Fibroblast of skin of back (primary cell): ENCODE measurements at places on chromosomes 16 and 17.

GRCh38 chr16:81357711-81358260, 43.0 kb downstream of the GAN start:
- no peak for DNase-seq

GRCh38 chr16:82884320-82884898, 257.6 kb downstream of the CDH13 start:
- DNase-seq: no peak

DNA sequence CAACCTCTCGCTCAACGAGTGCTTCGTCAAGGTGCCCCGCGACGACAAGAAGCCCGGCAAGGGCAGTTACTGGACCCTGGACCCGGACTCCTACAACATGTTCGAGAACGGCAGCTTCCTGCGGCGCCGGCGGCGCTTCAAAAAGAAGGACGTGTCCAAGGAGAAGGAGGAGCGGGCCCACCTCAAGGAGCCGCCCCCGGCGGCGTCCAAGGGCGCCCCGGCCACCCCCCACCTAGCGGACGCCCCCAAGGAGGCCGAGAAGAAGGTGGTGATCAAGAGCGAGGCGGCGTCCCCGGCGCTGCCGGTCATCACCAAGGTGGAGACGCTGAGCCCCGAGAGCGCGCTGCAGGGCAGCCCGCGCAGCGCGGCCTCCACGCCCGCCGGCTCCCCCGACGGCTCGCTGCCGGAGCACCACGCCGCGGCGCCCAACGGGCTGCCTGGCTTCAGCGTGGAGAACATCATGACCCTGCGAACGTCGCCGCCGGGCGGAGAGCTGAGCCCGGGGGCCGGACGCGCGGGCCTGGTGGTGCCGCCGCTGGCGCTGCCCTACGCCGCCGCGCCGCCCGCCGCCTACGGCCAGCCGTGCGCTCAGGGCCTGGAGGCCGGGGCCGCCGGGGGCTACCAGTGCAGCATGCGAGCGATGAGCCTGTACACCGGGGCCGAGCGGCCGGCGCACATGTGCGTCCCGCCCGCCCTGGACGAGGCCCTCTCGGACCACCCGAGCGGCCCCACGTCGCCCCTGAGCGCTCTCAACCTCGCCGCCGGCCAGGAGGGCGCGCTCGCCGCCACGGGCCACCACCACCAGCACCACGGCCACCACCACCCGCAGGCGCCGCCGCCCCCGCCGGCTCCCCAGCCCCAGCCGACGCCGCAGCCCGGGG, 1.3 kb downstream of the FOXC2 start:
- peak; percentile 33 for DNase-seq

GRCh38 chr16:54135361-54136275, 151.0 kb downstream of the IRX3 start:
- peak; percentile 83 for DNase-seq

DNA sequence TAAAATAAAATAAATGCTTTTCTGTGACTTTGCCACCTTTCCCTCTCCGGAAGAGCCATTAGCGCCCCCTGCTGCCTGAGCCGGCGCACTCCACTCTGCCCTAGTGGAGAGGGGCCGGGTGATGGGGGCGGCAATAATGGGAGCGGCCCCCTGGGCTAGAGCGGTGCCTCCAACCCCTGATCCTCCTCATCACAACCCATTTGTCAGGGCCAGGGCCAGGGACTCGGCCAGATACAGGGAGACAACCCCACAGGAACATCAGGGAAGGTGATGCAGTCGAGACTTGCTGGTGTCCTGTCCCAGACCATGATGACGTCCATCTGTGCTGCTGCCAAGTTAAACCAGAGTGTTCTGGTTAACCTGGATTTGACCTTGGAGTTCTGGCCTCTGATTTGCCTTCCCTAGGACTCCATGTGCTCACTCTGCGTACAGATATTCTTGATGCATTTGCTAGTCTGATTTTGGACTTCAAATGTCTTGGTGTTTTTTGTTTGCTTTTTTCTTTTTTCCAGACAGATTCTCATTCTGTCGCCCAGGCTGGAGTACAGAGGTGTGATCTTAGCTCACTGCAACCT, 46.1 kb upstream of the BPTF start:
- peak; percentile 9 for DNase-seq

GRCh38 chr17:68878226-68878885, 76.8 kb downstream of the ABCA8 start:
- DNase-seq: no peak

DNA sequence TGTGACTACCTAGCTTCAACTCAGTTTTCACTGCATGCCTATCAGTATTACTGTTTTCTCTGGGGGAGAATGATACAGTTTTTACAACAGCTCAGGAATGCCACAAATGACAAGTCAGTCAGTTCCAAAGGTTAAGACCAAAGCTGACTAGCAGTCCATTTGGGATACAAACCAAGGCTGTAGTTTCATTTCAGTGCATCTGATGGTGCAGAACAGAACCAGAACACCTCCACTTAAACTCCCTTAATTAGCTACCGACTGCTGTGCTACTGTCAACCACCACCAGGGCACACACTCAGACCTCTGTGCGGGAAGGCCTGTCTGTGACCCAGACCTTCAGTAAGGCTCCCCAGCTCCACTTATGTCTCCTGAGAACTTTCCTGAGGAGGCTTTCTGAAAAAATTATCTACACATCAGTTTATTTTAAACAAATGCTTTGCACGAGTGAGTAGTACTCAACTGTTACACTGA, 20.4 kb downstream of the NFE2L1 start:
- peak; percentile 78 for DNase-seq

DNA sequence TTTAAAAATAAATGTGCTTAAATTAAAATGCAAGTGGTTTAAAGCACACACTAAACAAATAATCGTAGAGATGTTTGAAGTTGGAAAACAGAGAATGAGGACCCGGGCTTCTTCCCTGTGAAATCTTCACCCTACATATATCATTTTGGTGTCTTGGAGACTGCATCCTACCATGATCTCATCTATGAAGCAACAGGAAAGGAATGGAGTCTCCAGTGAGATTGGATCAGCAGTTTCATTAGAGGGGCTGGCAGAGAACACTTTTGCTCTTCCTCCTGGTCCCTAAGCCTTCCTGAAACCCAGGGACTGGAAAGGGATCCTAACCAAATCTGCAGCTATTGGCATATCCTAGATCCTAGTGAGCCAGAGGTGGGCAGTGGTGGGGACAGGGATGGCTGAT, 85.0 kb downstream of the GRIN2A start:
- DNase-seq: peak; percentile 6

DNA sequence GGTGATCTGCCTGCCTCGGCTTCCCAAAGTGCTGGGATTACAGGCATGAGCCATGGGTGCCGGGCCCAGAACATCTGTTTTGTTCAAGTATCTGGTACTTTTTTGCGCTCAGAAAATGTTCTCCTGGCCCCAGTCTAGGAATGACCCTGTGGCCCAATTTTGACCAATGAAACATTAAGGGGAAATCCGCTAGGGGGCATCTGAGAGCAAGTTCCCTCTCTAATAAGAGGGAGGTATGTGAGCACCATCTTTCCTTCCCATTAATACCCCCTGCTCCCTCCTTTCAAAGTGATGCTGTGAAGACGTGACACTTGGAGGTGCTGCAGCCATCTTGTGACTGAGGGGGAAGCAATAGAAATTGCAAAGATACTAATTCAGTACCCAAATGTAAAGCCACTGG, 16.5 kb upstream of the CLEC3A start:
- no peak for DNase-seq

- DNase-seq: peak; percentile 92
Measured at GRCh38 chr17:28710861-28711722, 596 bp downstream of the PROCA1 start.

DNA sequence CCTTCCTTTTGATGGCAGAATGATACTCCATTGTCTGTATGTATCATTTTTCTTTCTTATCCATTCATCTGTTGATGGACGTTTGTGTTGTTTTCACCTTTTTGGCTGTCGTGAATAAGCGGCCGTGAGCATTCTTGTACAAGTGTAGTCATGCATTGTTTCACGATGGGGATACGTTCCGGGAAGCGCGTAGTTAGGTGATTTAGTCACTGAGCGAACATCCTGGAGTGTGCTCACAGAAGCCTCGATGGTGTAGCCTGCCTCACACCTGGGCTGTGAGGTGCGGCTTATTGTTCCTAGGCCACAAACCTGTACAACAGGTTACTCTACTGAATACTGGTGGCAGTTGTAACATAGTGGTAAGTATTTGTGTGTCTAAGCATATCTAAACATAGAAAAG, 136.5 kb downstream of the CMIP start:
- no peak for DNase-seq

DNA sequence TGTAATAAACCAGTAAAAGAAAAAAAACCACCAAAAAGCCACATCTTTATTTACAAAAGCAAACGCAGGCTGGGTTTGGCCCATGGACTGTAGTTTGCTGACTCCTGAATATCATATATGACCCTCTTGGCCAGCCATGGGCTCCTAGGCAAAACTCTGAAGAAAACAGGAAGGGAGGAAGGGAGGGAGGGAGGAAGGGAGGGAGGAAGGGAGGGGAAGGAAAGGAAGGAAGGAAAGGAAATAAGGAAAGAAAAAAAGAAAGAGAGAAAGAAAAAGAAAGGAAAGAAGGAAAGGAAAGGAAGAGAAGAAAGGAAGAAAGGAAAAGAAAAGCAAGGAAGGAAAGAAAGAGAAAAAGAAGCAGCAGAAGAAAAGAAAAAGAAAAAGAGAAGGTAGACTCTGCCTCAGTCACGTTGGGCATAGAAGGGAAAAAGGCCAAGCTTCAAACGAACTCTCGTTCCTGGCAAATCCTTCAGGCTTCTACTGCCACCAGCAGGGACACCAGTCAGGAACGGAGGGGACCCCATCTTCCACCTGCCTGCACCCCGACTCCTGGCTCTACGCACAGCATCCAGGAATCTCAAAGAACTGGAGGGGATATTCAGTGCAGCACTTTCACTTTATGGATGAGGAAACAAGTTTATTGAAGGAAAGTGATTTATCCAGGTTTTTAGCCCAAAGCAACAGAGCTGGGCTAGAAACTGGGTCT, 22.1 kb downstream of the CDC42EP4 start:
- DNase-seq: no peak

GRCh38 chr16:52834736-52835465, 217.8 kb downstream of the CHD9NB start:
- DNase-seq: no peak

- peak; percentile 86 for DNase-seq
Measured at GRCh38 chr17:48194097-48194550, 86.6 kb downstream of the SNX11 start.

DNA sequence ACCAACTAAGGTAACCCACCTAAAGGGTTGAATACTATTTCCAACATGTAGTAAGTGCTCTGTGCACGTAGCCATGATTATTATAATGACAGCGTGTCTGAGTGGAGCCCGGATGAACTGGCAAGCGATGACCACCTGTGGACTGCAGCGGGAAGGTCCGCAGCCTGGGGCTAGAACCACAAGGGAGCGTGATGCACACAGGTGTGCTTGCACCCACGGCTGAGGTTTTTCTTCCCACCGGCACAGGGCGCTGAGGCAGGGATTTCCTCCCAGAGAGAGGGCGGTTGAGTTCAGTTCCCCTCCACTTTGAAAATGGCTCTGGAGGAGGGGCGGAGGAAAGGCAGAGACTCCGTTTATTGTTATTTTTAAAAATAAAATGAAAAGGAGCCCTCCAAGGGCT, 221.7 kb upstream of the HSBP1 start:
- DNase-seq: no peak

GRCh38 chr17:60792250-60792898, 114.7 kb downstream of the BCAS3 start:
- no peak for DNase-seq

DNA sequence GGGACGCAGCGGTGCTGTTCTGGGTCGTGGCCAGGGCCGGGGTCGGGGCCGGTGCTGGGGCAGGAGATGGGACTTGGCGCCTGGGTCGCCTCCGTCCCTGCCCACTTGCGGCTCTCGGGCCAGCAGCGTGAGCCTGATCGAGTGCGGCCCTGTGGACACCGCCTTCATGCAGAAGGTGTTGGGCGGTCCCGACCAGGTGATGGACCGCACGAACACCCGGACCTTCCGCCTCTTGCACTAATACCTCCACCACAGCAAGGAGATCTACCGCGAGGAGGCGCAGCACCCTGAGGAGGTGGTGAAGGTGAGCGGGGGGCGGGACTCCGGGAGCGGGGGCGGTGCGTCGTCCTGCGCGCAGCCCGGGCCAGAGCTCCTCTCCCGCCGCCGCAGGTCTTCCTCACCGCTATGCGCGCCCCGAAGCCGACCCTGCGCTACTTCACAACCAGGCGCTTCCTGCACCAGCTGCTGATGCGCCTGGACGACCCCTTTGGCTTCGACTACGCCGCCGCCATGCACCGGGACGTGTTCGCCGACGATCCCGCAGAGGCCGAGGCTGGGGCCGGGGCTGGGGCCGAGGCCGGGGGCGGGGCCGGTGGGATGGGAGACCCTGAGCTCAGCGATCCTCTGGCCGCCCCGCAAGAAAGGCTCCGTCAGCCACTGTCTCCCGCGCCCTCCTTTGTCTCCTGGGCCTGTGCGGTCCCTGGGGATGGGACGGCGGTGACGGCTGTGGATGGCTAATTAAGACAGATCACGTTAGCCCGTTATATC, 4.5 kb upstream of the HSD17B1 start:
- no peak for DNase-seq

DNA sequence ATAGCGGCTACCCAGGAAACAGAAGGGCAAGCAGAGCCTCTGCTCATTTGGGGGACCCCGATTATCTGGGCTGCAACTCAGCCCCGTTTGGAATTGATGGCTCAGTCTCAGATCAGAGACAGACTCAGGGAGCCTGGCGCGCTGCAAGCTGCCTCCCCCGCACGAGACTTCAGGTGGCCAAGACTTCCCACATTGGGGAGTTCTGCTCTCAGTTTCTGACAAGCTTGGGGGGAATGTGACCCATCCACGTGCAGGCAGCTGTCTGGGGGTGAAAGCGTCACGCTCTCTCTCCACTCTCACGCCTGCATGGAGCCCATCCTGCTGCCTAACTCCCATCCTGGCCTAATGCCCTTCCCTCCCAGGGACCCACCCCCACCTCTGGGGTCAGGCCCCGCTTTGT, 157.6 kb upstream of the GSE1 start:
- no peak for DNase-seq

DNA sequence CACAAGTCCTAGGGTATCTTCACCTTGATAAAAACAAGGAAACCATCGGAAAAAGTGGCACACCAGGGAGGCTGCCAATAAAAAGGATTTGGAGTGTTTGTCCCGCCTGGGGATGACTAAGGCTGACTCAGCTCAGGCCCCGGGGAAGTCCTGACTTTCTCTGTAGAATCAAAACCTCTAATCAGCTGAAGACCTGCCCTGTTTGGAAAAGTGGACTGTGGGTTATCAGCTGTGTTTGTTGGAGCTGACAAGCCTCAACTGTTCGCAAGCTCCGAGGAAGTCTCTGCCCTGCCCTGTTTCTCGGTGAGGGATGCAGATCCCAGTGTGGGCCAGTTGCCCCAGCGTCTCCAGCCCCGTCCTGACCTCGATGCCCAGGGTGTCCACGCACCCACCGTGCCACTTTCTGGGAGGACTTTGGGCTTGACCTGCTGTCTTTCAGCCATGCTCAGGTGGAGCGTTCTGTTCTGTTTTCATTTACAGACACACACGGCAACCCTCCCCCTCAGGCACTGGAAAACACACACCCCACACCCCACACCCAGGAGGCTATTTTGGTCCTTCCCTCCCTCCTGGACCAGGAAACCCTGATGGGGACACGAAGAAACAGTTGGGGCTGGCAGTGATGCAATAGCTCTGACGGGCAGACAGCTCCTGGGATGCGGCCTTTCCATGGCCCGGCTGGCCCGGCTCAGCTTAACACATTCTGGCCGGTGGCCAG, 27.6 kb upstream of the PITPNA start:
- peak; percentile 84 for DNase-seq
